ENCODE measurements at places on chromosomes 4 and X.

DNA sequence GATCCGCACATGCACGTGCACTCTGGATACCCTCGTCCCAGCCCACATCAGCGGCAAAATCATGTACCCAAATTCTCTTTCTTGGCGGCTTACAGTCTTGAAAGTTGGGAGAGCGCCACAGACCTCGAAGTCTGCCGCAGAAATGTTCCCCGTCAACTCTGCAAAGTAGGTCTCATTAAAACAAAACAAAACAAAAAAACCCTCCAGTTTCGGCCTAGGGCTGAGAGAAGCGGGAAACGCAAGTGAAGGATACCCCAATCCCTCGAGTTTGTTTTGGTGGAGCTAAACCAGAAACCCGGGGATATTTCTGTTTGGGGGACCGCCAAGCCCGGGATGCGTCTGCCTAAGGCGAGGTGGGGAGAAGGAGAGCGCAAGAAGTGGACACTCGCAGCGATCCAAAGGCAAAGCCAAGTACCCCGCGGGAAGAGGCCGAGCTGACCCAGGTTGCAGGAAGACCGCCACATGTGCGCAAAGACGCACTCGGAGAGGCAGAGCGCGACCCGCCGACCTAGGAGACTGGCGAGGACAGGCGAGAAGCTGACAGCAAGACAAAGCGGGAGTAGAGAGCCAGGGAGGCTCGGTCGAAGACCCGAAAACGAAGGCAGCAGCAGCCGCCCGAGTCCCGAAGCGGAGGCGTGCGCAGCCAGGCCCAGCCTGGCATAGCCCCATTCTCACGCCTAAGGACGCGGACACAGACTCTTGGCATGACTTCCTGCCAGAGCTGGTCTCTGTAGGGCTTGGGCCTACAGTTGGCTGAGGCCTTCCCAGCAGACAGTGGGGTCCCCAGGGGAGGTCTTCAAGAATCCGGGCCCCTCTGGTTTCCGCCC lies 49.6 kb upstream of the BCOR start:
- ATAC-seq: no peak

DNA sequence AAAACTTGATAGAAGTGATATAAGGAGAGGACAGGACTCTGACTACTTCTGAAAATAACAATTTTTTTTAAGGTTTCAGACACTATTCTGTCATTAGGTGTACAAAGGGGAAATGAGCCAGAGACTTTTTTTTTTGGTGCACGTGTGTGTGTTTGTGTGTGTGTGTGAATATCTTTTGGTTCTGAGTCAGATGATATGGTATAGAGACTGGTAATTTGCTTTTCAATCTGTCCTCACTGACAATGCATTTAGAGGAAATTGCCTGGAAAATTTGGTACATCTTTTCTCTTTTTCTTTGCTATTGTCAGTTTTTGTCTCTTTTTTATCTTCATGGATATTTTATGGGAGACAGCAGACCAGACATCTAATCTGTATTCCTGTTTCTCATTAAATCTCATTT lies 59.3 kb downstream of the DDIT4L start:
- ATAC-seq: no peak

GRCh38 chr4:136922066-136922465 lies 610.2 kb downstream of the PCDH18 start:
- no peak for ATAC-seq

- no peak for ATAC-seq
Measured at GRCh38 chr4:183395395-183395794, 49.0 kb upstream of the CDKN2AIP start.

- no peak for ATAC-seq
Measured at GRCh38 chr4:8303485-8304281, 34.1 kb downstream of the HTRA3 start.

- no peak for ATAC-seq
Measured at GRCh38 chrX:703466-703865, 72.9 kb downstream of the SHOX start.

Measured in gastroesophageal sphincter (tissue), 4 donors.